ENCODE measurements at places on chromosomes 5 and 9.

DNA sequence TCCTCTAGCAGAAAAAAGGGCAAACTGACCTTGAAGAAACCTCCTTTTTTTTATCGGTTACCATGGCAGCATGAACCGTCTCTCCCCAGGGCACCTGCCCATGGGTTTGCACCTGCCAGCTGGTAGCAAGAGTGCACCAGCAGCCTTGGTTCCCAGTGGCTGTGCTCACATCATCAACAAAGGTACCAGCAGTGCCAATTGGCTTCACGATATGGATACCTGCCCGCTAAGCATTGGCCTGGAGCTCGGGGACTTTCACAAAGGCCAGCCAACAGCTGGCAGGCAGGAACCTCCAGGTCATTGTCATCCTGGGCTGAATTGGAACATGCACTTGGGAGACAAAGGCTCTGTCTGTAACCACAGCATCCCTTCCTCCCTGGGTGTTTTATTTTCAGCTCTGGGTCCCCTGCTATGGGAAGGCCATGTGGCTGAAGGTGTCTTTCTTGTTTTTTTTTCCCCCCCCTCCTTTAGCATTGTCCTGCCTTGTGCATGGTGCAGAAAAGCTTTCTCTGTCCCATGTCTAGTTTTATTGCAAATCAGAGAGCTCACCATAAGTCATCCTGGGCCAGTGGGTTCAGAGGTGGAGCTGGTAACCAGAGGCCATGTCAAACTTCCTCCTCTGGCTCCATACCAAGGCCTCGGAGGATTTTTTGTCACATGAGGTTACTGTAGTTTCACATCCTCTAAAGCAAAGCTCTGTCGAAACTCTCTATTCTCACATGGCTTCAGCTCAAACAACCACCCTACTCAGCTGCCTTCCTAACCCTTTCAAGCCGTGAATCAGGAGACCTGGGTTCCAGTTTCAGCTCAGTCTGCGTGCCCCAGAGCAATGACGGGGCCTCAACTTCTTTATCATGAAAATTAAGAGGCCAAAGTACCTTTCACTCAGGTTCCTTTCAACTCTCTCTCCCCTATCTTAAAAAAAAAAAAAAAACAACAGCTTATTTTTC, 145.5 kb upstream of the MAP3K1 start:
- peak; percentile 25 for DNase-seq

DNA sequence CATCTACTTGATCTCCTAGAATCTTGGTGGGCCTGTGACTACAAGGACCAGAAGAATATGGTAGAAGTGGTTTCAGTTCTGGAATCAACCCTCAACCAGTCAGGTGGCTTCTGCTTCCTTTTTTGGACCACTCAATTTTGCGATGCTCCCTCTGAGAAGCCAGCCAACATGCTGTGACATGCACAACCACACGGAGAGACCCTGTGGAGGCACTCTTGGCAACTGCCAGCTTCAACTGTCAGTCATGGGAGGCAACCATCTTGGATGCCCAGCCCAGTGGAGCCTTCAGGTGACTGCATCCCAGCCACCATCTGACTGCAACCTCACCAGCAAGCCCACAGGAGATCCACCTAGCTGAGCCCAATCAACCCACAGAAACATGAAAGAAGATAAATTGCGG, 137.3 kb downstream of the FAM114A2 start:
- no peak for DNase-seq

DNA sequence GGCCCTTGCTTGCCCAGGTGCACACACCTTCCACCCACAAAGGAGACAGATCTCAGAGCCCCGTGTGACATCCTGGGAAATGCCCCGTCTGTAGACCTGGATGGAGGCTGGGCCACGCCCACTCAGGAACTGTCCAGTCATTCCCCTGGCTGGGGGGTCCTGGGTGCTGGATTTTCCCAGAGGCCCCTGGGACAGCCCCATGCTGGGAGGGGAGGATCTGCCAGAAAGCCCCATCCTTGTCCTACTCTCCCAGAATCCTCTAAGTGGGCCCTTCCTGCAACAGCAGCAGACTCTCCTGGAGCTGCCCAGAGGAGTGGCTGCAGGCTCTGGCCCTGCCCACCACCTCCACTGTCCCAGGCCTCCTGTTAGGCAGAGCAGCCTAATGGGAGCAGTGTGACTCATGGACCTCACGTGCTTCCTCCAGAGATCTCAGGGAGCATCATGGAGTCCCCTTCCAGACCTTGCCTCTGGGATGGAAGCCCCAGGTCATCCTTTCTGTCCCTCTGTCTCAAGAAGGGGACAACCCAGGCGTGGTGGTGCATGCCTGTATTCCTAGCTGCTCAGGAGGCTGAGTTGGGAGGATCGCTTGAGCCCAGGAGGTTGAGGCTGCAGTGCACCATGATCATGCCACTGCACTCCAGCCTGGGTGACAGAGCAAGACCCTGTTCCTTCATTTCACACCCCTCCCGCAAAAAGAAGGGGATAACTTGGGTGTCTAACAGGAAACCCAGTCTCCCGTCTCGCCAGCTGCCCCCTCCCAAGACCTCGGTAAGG, 51.7 kb downstream of the JADE2 start:
- no peak for DNase-seq

DNA sequence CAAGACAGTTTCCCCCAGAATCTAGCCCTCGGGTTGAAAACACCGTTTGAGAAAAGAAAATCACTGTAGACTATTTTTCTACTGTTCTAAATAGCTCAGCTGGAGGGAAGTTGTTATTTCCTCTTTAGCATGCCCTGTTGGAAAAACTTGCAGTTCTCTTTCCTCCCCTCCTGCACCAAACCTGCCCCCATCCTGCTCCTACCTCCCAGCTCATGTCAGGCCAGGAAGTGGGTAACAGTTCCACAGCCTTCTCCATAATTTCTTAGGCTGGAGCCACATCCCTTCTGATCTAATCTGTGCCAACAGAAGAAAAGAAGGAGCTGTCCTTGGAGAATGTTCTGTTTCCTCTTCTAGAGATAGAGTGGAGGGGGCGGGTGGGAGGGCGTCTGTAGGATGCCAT, 437.7 kb downstream of the SPOCK1 start:
- DNase-seq, result no peak

DNA sequence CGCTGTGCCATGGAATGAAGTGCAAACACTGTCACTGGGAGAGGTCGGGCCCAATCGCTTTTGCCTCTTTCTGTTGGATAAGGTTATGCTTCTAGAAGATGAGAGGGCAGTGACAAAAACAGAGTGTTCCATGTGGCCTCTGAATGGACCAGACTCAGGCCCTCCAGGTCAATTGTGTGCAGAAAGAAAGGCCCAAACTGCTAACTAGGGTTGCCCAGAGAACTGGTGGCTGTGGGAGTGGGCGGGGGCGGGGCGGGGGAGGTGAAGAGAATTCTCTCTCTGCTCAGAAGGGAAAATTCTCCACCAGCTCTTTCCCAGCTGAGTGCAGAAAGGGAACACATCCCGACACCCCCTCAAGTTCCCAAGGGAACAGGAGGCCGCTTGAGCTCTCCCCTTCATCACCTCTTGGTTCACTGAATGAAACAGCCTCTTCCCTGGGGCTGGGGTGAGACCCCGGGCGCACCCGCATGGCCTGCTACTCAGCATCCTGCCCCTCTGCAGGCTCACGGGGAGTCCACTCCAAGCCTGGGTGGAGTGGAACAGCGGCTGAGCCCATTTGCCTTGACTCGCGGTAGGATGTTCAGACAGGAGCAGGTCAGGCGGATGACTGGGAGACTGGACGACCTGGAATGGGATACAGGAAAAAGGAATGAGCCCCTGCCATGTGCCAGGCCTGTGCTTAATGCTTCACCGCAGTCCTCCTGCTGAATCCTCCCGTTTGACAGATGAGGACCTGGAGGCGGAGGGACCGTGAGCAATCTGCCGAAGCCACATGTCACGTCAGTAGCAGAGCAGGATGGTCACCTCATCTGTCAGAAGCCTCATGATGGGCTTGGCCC, 93.8 kb upstream of the FANCC start:
- DNase-seq, result no peak

- DNase-seq, result no peak
These were observed 134.8 kb upstream of the LARP1 start for GRCh38 chr5:154620411-154620810.

GRCh38 chr5:73378070-73378469, 70.5 kb downstream of the FOXD1 start:
- no peak for DNase-seq

GRCh38 chr5:138275379-138275782, 960 bp upstream of the GFRA3 start:
- no peak for DNase-seq

DNA sequence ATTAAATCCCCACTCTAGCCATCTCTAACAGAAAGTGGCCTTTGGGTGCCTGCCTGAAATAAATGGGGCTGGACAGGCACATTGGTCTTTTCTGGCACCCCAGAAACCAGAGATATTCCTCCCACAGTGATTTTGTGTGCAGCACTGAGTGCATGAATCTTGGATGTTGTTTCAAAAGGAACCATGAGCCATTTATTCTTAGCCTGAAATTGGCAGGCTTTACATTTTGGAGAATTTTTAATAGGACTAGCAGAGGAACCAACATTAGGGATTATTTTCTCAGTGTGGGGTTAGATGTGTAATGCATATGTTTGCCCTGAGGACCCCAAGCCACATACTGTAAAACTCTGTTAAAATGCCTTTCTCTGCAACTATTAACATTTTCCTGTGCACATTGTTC, 451.3 kb downstream of the NFIB start:
- no peak for DNase-seq

- no peak for DNase-seq
These were observed 10.0 kb downstream of the MARCHF11 start for GRCh38 chr5:16169550-16169949.

- peak; percentile 55 for DNase-seq
These were observed 552 bp downstream of the TMEM141 start for GRCh38 chr9:136791516-136792276.

DNA sequence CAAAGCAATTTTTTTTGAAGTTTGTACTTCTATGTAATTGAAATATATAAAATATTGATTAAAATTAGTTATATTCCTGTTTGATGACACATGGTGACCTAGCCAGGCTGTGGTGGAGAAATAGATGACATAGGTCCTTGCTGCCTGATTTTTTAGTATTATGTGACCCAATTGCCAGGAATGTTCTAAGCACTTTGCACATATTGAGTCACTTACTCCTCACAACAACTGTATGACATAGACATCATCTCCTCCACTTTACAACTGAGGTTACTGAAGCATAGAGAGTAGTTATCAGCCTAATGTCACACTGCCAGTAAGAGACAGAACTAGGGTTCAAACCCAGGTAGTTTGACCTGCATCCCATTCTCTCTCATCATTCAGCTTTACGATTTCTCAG, 26.2 kb upstream of the SNX18 start:
- DNase-seq, result no peak

All from activated effector memory CD4-positive, alpha-beta T cell treated with Interleukin-2 at 50 U/mL for 16 hours (primary cell).